ENCODE measurements at places on chromosomes 7 and 10.

- no peak for DNase-seq
Observed at GRCh38 chr7:149218469-149219420, 20.7 kb upstream of the ZNF212 start.

GRCh38 chr10:10437886-10438285 lies 579.8 kb upstream of the CELF2 start:
- no peak for DNase-seq

DNA sequence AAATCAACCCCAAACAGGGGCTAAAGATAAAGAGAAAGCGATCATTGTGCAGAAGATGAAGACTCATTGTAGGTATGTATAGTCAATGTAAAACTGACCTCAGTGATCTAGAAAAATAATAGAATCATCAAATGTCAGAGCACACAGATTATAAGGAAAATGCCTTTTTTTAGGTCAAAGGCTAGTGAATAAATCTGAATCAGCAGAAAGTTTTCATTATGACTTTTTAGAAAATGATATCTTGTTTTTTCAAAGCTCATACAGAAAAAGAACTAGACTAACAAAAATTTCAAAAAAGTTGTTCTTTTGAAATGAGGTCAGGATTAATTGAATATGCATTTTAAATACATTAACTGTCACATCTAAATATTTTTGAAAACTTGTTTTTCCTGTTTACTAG lies 60.2 kb upstream of the STEAP4 start:
- no peak for DNase-seq

- DNase-seq: no peak
Observed at GRCh38 chr7:121473645-121474300, 77.7 kb upstream of the FAM3C start.

- no peak for DNase-seq
Observed at GRCh38 chr10:21707498-21707897, 173.5 kb downstream of the MLLT10 start.

GRCh38 chr10:128367807-128368206 lies 241.6 kb upstream of the MKI67 start:
- no peak for DNase-seq

GRCh38 chr10:30834651-30835050 lies 197.0 kb downstream of the ZNF438 start:
- no peak for DNase-seq

DNA sequence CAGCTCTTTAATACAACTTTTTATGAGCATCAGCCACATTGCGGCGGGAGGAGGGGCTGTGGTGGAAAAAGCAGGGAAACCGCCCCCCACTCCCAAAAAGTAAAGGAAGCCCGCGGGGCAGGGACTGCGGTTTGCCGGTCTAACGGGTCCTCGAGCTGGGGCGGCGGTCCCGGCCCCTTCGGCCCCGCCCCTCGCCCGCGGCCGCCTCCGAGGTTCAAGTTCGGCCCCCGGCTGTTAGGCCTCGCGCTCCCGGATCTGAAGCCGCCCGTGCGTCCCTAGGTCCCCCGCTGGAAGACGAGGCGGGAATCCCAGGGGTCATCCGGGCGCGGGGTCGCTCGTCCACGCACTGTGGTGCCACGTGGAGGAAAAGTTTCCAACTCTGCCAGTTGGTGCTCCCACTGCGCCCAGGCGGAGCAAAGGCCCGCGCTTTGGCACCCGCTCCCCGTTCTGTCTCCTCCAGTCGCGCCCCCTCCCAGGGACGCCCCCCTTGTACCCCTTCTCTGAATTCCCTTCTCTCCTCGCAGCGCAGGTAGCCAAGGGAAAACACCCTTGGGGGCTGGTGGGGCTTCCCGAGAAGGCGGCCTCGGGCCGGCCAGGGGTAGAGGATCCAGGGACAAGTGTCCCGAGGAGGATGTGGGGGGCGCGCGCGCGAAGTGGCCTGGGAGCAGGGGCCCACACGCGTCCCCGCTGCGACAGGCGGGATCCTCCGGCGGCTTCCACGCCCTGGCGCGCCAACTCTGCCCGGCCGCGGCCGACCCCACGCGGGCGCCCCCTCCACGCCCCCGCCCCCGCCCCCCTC lies 798 bp upstream of the AUTS2 start:
- peak; percentile 76 for DNase-seq

DNA sequence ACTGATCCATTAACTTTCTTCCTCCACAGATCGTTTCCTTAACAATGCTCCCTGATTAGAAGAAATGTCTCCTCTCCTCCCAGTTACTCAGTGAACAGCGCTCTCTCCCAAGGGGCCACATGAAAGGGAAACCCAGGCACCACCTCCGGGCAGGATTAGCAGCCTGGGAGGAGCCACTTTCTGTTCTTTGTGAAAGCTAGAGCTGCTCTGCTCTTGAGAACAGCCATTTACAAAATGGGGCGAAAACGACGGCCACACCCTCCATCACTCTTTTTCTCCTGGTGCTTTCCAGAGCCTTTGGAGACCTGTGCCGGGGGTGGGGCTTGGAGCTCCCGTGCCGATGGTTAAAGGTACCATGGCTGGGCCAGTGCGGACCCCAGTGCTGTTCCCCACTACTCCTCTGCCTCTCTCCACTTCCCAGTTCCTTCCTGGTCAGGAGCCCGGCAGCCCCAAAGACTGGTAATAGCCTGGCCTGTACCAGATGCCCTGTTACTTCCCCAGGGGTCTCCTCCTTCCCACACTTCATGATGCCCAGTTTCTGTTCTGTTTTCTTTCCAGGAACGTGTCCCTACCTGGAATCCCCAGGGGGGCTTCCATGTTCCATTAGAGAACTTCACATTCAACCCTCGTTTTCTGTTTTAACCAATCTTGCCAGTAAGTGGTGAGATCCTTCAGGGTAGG lies 402.9 kb upstream of the GALNT17 start:
- no peak for DNase-seq

GRCh38 chr10:93064874-93065660 lies 4.5 kb downstream of the CYP26C1 start:
- DNase-seq: no peak

DNA sequence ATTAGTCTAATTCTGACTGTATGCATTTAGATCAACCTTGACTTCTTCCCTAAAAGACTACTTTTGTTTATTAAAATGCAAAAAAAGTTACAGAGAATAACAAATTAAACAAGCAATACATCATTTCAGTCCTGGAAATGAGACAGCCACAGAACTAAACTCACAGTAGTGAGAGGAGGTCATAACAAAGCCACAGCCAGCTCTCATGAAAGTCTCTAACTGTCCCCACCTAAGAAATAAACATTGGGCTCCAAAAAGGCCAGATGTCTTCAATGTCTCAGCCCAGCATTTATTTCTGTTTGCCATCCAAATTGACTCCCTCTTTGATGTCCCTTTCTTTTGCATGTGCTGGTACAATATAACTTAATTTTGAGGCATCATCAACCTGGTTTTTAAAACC lies 74.4 kb downstream of the NHLRC2 start:
- no peak for DNase-seq

GRCh38 chr10:112182784-112183328 lies 709 bp downstream of the GPAM start:
- no peak for DNase-seq

DNA sequence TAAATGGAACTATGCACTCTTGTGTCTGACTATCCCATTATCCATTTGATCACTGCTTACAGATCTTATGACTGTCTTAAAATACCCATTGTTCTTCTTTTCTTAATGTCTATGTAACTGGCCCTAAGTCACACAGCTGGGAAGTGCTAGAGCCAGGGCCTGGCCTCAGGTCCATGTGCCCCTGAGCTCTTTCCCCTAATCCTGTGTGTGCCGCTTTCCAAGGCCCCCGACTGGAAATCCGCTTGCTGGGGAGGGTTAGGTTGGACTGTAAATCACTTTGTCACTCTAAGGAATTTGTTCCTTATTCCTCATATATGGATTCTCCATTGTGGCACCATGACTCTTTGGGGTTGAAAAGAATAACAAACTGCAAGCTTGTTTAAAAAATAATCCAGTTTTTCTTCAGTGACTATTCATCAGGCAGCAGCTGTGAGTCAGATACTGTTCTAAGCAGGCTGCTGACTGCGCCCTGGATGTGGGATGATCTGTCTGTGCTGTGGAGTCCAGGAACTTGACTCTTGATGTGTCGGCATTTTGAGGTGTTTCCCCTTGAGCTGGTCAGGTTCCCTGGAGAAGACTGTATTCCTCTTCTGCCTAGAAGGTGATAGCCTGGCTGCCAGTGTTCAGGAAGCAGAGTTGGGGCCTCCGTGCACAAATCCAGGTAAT lies 236.3 kb downstream of the SDK1 start:
- DNase-seq: no peak

DNA sequence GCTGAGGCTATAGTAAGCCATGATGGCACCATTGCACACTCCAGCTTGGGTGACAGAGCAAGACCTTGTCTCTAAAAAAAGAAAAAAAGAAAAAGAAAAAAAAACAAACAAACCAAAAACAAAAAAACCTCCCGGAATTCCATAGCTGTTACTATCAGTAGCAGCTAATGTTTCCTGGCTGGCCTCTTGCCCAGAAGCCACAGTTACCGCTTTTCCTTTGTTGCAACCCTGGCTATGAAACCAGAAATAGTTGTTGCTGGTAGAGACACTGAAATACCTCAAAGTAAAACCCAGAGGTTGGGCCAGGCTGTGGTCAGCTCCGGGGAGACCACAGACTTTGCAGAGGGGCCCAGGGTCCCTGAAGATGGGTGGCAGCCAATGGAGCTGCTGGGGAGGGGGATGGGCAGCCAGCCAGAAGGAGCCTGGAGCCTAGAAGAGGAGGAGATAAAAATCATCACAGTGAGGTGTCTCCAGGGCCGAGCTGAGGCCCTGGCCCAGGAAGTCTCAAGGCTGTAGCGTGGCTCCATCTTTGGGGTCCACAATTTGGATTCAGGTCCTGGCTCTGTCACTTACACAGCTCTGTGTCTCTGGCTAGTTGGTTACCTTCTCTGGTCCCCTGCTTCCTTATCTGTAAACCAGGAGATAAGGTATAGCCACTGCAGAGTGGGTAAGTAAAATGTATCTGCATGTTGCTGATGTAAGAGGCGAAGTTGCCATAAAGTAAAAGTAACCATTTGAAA lies 3.4 kb upstream of the CHST12 start:
- peak; percentile 82 for DNase-seq

DNA sequence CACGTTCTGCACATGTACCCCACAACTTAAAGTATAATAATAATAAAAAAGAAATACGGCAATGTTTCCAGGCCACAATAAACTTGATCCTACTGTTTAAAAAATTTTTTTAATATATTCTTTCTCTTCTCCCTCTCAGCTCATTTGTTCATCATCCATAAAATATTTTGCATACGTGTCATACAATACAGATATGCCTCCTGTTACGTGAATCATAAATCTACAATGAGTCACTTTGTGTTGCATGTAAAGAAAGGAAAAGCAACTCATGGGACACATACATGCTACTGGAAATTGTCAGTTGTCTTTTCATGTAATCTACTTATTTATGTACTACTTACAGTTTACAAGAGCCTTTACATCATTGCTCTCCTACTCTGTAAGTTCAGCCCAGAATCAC lies 1.1 kb upstream of the TECTB start:
- no peak for DNase-seq

DNA sequence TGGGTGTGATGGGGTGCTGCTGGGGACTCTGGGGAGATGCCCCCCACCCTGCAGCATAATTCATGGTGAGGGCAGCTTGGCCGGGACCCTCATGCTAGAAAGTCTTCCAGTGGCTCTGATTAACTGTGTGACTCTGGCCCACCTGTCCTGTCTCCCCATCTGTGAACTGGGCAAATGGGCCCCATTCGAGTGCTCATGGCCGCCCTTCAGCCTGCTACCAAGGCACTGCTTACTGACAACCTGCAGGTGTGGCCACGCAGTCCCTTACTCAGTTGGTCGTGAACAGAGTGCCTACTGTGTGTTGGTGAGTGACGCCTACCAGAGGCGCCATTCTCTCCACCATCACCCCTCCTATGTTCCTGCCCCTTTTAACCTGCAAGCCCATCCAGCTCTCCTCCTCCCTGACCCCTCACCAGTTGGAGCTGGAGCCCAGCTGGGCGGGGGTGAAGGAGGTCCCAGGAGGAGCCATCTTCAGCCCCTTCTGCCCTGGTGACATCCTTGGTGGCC lies 109.4 kb downstream of the ZMIZ1 start:
- DNase-seq: no peak

- DNase-seq: no peak
Observed at GRCh38 chr10:14686356-14686755, 88.3 kb downstream of the FAM107B start.

GRCh38 chr7:158097453-158098124 lies 490.0 kb downstream of the PTPRN2 start:
- no peak for DNase-seq

- no peak for DNase-seq
Observed at GRCh38 chr10:121690152-121690848, 92.1 kb upstream of the FGFR2 start.

- no peak for DNase-seq
Observed at GRCh38 chr10:89030791-89031190, 40.2 kb downstream of the FAS start.

DNA sequence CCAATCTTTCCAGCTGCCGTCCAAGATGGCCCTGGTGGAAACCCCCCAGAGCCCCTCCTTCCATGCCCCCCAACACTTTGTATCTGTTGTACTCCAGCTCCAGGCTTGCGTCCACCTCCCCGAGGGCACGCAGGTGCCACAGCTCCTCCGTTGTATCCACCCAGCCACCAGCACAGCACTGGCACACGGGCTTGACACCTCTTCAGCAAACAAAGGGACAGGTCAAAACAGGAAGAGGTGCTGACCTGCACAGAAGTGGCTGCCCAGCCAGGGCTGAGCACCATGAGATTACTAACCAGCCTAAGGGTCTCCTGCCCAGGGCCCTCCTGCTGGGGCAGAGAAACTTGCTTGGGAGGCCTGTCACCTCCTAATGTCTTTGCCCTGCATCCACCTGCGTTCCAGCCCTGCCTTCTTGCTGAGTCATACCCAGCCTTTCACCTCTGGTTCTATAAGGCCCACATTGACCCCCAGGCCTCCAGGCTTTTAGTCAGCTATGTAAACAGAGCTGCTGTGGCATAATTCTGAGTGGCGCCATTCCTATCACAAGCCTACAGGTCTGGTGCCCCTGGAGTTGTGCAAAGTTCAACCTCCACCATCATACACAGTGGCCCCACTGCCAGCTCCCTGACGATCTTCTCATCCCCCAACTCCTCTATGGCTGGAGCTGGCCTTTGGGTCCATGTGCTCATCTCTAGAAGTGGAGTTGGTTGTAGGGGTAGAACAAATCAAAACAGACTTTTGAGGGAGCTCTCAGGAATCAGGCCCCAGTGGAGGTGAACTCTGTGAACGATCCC lies 20.9 kb downstream of the SLC29A3 start:
- DNase-seq: no peak

Data from pancreas (tissue), 10 donors.